ENCODE measurements at places on chromosomes 12 and 14.
A peak's percentile ranks its signal among the peaks of the same experiment; 100 is the strongest.

DNA sequence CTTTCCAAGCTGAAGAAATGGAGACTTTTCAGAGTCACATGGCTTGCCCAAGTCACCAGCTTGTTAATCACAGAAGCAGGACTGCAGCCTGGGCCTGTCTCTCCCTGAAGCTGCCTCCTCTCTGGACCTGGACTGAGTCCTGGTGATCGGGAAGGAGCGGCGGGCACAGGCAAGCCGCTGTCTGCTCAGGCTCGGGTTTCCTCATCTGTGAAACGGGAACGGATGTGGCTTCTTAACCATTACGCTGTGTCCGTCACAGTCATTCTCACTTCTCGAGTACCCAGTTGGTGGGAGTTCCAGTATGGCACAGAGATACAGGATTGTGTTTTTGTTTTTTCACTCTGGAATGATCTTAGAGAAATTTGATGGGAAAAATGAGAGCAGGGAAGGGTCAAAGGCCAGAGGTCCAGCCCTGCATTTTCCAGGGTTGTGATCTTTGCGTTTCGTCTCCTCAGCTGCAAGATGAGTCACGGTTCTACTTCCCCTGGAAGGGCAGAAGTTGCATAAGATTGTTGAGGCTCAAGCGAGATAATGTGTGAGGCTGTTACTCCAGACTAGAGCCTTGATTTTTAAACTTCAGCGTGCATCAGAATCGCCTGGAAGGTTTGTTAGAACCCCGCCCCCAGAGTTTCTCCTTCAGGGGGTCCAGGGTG is 7.6 kb upstream of the LRTM2 start:
- no peak for DNase-seq

GRCh38 chr14:97977651-97978261 is 1180.6 kb downstream of the VRK1 start:
- DNase-seq = peak; percentile 13

GRCh38 chr14:86675059-86675458 is 1145.1 kb downstream of the FLRT2 start:
- DNase-seq = no peak

DNA sequence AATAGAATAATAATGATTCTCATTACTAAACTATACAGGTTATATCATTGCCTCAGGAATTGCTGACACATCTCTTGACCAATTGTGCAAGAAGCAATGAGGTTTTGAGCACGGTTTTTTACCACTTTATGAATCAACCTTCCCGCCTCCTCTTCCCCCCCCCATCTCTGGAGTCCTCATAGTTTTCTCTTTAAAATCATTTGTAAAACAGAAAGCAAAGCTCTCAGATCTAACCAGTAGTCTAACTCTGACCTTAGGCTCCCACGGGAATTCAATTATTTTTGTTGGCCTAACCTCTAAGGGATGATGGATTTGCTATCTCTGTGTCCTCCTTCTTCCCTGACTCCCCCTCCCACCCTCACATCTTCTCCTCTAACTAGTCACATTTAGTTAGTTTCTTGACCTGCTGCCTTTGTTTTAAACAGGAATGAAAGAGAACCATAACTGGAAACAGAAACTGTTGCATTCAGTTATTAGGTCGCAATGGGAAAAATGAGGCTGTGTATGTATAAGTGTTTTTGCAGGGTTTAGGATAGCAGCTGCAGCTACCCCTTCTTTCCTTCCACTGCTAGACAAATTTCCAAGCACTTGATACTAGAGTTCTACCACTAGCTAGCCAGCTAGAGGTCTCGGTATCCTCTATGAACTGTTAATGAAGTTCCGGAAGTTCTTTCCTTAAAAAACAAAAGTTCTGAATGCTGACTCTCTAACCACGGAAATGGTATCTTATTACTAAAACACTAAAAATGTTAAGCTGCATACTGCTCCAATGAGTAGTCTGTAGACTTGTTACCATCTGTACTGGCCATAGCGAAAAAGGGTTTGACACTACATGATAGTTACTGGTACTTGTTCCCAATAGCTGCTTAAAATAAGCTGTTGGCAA is 65.4 kb downstream of the TAOK3 start:
- DNase-seq = peak; percentile 57

GRCh38 chr14:24839617-24840203 is 205.7 kb upstream of the GZMB start:
- DNase-seq = no peak

DNA sequence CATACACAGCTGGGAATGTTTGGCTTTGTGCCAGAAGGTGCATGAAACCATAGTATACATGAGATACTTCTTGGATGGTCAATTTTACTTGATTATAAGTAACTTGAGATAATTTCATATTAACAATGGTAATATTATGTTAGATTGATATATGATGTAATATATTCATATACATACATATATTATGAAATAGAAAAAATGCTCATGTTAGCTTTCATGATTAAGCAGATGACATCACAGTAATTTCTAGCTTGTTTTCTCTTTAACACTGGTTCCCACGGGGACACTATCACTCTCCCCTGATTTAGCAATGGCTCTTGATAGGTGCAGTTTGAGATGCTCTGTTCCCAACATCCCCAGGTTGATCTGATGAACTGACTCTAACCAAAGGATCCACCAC is 35.4 kb upstream of the NTF3 start:
- DNase-seq = no peak

DNA sequence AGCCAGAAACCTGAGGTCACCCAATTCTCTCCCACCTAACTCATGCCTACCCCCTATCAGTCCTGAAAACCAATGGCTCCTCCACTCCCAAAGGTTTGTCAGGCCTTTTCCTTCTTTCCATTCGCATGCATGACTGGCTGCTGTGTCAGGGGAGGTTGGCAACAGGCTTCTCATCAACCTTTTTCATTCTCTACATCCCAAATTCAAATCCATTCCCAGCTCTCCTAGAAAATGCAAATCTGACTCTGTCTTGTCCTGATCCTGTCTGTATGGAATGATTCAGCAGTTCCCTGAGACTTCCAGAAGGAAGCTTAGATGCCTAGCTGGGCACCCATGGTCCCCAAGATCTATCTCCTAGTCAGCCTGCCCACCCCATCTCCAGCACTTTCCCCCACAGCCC is 5.0 kb upstream of the CTDSP2 start:
- no peak for DNase-seq

DNA sequence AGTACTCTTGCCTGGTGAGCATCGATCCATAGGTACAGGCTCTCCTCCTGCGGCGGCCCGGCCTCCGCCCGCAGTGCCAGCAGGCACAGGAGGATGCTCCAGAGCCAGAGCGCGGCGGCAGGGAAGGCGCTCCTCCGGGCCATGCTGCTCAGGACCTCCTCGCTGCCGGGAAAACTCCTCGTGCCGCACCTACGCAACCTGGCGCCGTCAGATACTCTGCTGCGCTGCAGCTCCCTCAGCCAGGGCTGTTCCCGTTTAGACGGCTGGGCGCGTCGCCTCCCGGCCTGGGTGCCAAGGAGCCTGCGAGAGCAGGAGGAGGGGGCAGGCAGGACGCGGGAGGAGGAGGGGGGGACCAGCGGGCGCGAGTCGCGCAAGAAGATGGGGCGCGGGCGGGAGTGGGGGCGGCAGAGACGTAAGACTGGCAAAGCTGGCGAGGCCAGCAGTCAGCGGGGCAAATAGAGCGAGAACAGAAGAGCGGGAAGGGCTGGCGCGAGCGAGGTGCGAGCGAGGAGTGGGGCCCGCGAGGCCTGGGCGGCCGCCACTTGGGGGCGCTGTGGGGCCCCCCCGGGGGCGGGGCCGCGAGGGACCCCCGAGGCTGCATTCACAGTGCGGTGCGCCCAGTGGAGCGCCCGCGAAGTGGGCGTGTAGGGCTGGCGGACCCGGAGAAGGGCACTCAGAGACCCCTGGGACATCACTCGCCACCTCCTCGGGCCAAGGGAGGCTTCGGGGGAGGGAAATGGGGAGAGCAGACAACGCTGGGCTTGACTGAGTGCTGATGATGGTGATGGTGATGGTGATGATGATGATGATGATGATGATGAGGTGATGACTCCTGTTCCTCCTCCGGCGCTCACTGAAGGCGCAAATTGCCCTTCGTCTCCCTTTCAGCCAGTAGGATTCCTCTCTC is at the start of gene WIF1:
TSS of gene WIF1 (minus strand) at position 257 of the 907 bp plus-strand sequence. CDS start at position 143, 114 bp downstream.
- DNase-seq = no peak

DNA sequence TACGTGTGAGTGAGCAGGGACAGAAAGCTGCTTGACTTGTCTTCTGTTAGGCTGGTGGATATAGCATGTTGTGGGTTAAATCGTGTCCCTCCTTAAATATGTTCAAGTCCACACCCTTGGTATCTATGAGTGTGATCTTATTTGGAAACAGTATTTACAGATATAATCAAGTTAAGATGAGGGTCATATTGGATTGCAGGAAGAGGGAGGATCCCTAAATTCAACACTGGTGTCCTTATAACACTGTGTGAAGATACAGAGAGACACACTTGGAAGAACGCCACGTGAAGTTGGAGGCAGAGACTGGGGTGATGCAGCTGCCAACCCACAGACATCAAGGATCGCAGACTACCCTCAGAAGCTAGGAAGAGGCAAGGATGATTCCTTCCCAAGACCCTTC is 275.2 kb upstream of the SSTR1 start:
- no peak for DNase-seq

GRCh38 chr14:98035396-98035795 is 1236.6 kb downstream of the BCL11B start:
- DNase-seq = no peak

GRCh38 chr12:59593761-59594160 is 2.1 kb upstream of the SLC16A7 start:
- DNase-seq = no peak

DNA sequence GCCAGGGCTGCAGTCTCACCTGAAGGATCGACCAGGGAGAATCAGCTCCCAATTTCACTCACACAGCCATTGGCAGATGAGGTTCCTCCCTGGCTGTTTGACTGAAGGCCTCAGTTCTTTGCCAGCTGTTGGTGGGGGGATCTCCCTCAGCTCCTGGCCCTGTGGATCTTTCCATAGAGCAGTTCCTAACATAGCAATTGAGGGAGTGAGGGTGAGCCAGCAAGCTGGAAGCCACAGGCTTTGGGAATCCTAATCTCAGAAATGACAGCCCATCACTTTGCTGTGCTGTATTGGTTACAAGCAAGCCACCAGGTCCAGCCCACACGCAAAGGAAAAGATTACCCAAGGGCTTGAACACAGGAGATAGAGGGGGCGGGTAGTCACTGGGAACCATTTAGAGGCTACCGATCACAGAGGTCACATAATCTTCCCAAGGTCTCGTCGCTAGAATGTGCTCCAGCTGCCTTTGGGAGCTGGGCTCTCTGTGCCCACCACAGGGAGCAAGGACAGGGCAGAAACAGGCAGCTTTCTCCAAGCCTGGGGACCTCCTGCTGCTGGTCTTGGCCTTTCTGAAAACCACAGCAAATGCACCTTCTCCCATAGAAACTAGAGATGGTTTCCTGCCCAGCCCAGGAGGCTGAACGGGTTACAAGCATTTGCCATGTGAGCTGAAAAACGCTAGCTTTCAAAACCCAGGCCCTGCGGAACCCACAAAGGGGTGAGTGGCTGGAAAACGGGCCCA is 4.6 kb upstream of the OTUB2 start:
- no peak for DNase-seq

DNA sequence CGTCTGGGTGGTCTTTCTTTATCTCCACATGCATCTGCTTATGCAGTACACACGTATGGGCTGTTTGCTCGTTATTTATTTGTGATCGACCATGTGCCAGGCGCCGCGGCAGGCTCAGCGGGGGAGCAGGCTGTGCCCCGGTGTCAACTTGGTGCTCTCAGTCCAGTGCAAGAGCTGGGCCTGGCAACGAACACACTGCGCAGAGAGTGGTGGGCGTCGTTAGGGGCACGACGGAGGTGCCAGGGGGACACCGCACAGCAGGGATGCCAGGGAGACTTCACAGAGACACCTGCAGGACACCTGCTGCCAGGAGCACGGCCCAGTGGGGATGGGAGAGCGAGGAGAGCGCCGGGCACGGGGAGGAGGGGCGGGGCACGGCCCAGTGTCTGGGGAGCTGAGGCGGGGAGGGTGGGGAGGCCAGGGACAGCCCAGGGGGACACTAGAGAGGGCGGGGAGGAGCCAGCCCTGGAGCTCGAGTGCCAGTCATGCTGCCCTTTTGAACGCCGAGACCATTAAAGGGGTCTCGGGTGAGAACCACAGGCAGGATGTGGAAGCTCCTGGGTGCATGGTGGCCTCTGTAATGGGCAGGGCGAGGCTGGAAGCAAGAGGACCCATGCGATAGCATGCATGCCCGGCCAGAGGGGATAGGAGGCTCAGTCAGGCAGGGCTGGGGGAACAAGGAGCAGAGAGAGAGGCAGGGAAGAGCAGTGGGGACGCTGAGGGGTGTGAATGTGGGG is 652 bp upstream of the LRCOL1 start:
- DNase-seq = no peak

DNA sequence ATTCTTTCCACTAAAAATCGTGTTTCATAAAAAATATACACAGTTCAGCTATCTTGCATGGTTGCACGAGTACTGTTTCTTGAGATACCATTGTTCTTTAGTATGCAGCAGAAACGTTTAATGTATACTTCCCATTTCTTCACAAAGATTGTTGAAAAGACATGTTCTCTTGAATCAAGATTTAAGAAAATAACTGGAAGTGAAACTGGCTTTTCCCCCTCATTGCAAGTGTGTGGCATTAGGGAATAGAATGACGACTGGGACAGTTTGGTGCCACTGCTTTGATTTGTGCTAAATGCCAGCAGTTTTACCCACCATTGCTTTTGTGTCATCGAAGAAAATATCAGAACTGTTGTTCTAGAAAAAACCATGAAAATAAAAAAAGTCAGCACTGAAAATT is 20.3 kb upstream of the DHRS2 start:
- no peak for DNase-seq

GRCh38 chr12:122961531-122962329 is 4.5 kb downstream of the ABCB9 start:
- no peak for DNase-seq

DNA sequence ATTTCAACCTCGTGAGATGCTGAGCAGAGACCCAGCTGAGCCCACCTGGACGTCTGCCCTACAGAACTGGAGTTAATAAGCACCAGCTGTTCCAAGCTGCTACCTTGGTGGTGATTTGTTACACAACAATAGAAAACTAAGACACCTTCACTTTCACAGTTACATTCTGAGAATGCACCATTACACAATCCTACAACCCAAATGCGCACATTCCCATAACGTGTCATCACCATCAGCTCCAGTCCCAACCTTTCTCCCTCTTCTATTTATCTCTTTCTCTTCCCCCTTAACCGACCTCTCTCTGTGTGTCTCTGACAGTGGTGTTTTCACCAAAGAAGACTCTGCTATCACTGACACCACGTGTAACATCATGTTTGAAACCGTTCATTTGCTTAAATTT is 91.9 kb downstream of the TMEM132D start:
- DNase-seq = no peak

GRCh38 chr14:86858031-86858430 is 1135.0 kb downstream of the GALC start:
- DNase-seq = peak; percentile 63

GRCh38 chr14:79693935-79694334 is 517.4 kb downstream of the DIO2 start:
- DNase-seq = no peak

DNA sequence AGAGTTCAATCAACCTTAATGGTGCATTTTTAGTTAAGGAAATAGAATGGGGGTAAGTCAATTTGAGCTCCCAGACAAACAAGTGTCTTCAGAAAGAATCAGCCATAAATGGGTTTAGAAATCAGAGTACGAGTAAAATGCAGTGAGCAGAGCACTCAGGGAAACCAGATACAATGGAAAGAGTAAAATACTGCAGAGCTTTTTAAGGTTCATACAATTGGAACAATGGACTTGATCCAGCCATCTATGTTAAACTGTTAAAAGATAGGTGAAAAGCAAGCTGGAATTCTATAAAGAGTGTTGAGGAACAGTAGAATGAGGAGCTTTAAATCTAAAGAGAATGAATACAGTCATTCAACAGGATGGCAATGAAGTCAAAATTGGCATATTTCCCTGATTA is 23.8 kb upstream of the PCNX4 start:
- DNase-seq = no peak

Data from epithelial cell of proximal tubule (primary cell).